ENCODE measurements at places on chromosomes 2 and 18. TPM values are rescaled to one million over a fixed set of nuclear protein-coding genes. Genes with fewer than 3 reads are reported as not detected.

The STEAP3 gene
- 33.8 TPM for polyA plus RNA-seq

The UBXN4 gene
- polyA plus RNA-seq, result 193 TPM

The NLRC4 gene
- 0.18 TPM for polyA plus RNA-seq

- DNase-seq, result peak; percentile 46
These were observed 270.0 kb upstream of the PXDN start for GRCh38 chr2:2014251-2014771.

DNA sequence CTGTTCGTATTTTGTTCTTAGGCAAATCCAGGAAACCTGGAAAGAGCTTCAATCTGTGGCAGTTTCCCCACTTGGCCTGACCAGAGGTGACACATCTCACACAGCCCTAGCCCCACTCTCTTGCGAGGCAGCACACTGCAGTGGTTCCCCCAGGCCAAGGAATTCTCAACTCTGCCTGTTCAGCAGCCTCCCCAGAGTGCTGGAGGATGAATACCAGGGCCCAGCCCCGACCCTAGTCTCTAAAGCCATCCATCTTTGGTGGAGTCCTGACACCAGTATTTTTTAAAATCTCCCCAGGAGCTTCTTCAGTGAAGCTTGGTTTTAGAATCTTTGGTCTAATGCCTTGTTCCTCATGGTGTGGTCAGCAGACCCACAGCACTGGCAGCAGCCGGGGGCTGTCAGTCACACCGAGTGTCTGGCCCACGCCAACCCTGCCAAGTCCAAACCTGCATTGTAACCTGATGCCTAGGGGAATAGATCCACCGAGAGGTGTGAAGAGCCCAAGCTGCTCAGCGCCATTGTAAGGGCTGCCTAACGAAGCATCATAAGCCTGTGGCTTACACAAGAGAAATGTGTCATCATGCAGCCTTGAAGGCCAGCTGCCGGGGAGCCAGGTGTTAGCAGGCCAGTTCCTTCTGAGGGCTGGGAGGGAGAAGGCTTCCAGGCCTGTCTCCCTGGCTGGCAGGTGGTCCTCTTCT lies 428.7 kb upstream of the ID2 start:
- DNase-seq, result no peak

DNA sequence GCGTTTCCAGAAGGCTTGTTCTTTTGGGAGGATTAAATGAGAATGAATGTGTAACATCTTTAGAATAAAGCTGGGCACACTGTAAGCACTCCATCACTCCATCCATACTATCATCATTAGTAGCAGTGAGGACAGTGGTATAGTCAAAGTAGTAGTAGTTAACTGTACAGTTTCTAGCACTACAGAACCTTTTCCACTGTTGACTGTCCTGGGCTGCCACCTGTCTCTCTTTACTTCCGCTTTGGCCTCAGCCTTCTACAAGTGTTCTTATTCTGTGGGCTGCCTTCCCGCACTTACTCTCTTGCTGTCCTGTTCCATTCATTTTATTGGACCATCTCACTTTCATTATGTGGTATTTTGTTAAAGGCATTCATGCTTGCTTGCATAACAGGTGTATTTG lies 3.3 kb downstream of the SLC9A2 start:
- DNase-seq, result no peak
